EL (cell line): ENCODE measurements at places on chromosomes 1 and 21.

DNA sequence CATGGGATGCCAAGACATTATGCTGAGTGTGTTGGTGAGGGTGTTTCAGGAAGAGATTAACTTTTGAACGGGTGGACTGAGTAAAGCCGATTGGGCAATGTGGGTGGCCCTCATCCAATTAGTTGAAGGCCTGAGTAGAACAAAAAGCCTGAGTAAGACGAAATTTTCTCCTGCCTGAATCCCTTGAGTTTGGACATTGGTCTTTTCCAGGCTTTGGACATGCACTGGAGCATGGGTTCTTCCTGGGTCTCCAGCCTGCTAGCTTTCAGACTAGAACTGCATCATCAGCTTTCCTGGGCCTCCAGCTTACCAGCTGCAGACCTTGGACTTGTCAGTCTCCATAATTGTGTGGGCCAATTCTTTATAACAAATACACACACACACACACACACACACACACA lies 63.6 kb downstream of the NIBAN1 start:
- no peak for DNase-seq

DNA sequence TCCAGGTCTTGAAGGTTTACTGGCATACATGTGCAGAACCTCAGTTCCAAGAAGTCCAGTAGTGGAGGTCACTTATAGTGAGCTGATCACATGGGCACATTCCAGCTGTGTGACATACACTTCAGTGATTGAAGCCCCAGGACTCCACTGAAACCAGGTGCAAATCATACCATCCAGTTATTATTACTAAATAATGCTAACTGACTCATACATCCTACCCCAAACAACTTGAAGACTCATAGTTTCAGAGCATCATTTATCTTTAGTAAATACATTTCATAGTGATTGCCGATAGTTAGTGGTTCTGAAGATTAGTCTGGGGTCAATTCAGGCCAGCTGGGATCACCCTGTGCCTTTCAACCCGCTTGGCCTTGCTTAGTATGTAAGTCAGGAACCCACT lies 137.9 kb upstream of the UBE2U start:
- DNase-seq, result no peak

GRCh38 chr21:33023574-33024200 lies 2.0 kb upstream of the OLIG2 start:
- no peak for DNase-seq

- peak; percentile 33 for DNase-seq
Measured at GRCh38 chr1:208581209-208581608, 337.0 kb upstream of the PLXNA2 start.

- no peak for DNase-seq
Measured at GRCh38 chr1:164958982-164959768, 397.3 kb downstream of the LMX1A start.

- DNase-seq, result peak; percentile 27
Measured at GRCh38 chr1:41724248-41724647, 194.5 kb downstream of the HIVEP3 start.

- no peak for DNase-seq
Measured at GRCh38 chr1:9229549-9229948, 5.0 kb upstream of the H6PD start.

DNA sequence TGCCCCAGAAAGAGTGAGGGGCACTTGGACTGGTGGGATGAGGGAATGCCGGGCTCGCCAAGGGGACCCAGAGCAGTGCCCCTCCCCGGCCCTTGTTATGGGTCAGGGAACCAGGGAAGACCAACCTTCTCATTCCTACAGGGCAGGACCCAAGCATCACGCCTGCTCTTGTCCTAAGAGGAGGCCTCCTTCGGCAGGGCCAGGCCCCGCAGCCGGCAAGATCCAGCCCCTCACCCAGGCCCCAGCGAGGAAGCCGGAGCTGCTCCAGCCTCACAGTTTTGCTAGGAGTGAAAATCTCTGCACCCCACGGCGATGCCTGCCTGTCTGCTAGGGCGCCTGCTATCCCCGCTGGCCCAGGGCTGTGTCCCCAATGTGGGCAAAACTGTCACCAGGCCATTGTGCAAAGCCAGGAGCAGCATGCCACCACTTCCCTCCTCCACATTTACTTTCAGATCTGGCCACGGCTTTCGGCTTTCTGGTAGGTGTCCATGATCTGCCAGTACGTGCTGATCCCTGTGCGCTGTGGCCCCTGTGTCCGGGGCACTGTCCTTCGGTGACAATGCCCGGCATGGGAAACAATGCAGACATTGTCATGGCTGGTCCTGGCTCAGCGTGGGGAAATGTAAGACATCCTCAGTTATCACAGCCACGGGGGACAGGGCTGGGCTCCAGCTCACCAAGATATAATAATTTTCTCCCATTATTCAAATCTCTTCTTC lies 9.6 kb downstream of the ACTRT2 start:
- DNase-seq, result no peak

DNA sequence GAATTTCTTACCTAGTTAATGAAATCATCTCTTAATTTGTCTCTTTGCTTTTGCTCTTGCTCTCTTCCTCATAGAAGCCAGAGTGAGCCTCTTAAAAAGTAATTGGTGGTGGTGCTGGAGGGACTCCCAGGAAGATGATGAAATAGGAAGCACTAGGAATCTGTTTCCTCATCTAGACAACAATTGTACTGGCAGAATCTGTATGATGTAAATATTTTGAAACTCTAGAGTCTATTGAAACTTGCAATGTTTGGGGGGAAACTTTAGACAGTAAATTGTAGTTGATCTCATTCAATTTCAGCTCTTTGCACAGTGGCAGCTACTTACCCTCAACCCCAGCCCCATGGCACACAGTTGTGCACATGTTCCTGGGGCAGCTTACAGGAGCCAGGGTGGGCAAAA lies 10.6 kb downstream of the RGSL1 start:
- no peak for DNase-seq

DNA sequence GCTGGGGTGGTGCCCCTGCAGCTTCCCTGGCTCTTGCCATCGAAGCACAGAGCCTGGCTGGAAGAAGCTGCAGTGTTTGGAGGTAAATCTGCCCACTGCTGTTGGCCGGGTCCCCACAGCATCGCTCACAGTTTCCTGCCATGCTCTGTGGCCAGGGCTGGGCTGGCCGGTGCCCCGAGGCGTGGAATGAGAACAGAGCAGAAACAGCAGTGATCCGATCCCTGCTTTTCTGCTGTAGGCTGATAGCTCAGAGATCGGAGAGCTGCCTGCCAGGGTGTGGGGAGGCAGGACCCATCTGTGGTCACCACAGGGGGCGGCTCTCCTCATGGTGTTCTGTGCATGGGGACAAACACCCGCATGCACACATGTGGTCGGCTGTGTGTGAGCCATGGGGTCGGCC lies 11.5 kb downstream of the SLC45A1 start:
- no peak for DNase-seq

DNA sequence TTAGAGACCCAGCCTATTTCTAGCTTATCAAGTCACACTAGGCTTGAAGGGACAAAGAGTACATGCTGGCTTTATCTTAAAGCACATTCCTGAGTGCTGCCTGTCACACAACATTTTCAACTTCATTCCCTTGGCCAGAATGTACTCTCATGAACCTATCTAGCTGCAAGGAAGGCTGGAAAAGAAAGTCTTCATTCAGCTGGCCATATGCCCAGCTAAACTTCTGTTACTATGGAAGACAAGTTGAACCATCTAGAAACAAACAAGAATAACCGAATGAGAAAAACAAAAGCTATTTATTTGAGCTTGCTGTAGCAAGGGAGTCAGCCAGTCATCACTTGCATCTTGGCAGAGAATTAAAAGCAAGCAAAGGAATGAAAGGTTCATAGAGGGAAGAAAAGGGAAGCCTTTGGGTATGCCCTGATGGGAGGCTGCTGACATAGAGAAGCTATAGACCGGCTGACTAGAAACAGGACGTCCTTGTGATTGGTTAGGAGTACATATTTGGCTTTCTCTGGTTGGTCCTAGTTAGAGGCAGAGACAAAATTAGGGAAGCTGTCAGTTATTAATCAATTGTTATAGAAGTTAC lies 108.4 kb downstream of the NEK7 start:
- DNase-seq, result peak; percentile 31

- DNase-seq, result peak; percentile 48
Measured at GRCh38 chr1:15820478-15820877, 13.0 kb upstream of the UQCRHL start.

DNA sequence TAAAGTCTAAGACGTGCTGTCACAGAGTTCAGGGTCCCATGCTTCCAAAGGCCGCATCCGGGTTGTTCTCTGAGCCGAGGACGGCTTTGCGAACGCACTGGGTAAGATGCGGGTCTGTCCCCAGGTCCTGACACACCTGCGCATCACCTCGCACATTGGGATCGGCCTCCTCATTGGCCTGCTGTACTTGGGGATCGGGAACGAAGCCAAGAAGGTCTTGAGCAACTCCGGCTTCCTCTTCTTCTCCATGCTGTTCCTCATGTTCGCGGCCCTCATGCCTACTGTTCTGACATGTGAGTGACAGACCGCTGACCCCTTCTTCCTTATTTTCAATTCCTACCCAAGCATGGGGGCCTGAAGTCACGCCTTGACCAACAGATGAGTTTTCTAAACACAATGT lies 25.3 kb downstream of the TFF3 start:
- DNase-seq, result no peak

DNA sequence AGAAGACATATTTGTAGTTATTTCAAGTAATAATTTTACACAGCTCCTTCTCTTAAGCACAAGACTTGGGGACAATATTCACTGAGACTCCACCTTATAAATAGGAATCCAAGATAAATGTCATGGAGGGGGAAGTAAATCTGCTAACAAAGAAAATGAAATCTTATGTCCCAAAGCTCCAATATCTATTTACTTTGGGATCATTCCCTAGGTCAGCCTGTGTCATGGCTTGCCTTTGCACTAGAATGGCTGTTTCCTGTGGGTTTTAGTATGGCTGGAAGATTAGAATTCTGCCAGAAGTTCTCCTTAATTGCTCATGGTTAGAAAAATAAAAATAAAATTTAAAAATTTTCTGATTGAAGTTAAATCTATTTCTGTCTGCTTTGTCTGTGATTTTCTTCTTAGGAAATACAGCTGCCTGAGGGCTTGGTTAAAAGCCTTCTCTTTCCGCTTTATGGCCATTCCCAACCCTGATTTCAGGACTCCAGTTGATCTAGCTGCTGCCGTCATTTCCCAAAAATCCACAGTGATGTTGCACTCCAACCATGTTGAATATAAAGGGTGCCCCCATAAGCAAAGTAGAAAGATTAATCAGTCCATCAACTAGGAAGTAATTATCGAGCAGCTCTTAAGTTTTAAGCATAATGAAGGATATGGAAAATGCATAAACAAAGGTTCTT lies 326.4 kb upstream of the LYPLAL1 start:
- DNase-seq, result no peak

DNA sequence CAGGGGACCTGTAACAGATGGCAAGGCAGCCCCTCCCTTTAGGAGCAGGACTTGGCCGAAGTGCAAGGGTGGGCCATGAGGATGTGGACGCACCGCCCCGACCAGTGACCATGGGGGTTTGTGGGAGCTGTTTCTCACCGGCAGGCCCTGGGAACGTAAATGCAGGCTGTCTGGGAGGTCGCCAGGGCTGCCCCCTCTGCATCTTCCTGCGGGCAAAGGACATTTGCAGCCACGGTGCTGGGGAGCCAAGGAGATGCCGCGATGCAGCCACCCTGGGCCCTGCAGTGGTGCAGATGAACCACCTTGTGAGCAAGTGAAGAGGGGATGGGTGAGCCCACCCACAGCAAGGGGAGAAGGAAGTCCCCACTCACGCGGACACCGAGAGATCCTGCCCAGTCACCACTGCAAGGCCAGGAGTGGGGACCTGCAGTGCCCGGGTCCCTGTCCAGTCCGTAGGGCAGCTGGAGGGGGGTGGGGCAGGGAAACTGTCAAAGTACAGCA lies 121.1 kb downstream of the SIK1 start:
- DNase-seq, result no peak

DNA sequence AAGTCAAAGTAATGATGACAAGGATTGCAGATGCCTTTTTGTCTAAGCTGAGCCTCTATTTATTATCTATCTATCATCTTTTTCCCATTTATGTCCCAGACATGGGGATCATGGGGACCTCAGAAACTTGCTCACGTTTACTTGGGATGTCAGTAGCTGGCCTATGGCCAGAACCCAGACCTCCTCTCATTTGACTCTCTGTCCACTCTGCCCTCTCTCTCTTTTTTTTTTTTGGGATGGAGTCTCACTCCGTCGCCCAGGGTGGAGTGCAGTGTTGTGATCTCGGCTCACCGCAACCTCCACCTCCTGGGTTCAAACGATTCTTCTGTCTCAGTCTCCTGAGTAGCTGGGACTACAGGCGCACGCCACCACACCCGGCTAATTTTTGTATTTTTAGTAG lies 3.7 kb upstream of the ID3 start:
- DNase-seq, result no peak

- DNase-seq, result peak; percentile 30
Measured at GRCh38 chr1:169486281-169487051, 722 bp upstream of the SLC19A2 start.

DNA sequence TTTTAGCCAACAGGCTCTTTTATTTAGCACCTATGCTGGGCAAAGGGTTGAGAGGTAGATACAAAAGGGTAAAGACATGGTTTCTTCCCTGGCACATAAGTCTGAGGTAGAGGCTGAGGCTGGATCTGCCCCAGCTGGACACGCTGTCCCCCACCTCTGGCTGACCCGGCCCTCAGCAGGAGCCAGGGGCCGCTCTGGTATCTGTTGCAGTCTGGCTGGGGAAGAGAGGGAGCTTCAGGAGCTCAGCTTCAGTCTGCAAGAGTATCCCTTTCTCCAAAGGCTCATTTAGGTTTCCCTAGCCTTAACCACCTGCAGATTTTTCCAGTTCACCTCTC lies 14.2 kb downstream of the BLACAT1 start:
- DNase-seq, result no peak

DNA sequence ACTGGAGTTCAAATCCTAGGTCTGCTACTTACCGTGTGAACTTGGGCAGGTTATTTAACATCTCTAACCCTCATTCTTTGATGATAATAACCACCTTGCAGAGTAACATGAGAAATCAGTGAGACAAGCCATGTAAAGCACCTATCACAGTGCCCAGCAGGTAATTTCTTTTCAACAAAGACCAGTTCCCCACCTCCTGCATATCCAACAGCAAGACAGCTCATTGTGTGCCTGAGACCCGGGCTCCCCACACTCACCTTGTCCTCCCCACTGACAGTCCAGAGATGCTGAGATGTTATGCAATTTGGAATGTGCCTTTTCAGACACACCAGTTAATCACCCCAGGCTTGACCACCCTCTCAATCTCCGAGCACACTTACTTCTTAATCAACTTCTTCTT lies 367.6 kb upstream of the DAB1 start:
- no peak for DNase-seq

GRCh38 chr1:239952348-239953308 lies 139.1 kb upstream of the FMN2 start:
- peak; percentile 23 for DNase-seq
